IMR-90 (cell line): ENCODE measurements at places on chromosomes 12 and 14. TPM values are rescaled to one million over a fixed set of nuclear protein-coding genes. Genes with fewer than 3 reads are reported as not detected.

VSIG10 gene
- 10.0 and 17.5 TPM in 2 replicates for total RNA-seq

NAV3 gene
- total RNA-seq, result 98.3 and 106 TPM in 2 replicates

ADAM21 gene
- total RNA-seq, result 0.28 and 0.36 TPM in 2 replicates

- H3K36me3 ChIP-seq, result peaks cover 11% of the 10 kb centered on the region
- peak overlapping the region; percentile 70 for H3K27ac ChIP-seq
- H3K4me1 ChIP-seq, result no peaks in the 10 kb centered on the region
- DNase-seq, result peak; percentile 60
- no peaks in the 10 kb centered on the region for H3K27me3 ChIP-seq
Observed at GRCh38 chr12:109098183-109098604, 797 bp downstream of the UNG start.

DNA sequence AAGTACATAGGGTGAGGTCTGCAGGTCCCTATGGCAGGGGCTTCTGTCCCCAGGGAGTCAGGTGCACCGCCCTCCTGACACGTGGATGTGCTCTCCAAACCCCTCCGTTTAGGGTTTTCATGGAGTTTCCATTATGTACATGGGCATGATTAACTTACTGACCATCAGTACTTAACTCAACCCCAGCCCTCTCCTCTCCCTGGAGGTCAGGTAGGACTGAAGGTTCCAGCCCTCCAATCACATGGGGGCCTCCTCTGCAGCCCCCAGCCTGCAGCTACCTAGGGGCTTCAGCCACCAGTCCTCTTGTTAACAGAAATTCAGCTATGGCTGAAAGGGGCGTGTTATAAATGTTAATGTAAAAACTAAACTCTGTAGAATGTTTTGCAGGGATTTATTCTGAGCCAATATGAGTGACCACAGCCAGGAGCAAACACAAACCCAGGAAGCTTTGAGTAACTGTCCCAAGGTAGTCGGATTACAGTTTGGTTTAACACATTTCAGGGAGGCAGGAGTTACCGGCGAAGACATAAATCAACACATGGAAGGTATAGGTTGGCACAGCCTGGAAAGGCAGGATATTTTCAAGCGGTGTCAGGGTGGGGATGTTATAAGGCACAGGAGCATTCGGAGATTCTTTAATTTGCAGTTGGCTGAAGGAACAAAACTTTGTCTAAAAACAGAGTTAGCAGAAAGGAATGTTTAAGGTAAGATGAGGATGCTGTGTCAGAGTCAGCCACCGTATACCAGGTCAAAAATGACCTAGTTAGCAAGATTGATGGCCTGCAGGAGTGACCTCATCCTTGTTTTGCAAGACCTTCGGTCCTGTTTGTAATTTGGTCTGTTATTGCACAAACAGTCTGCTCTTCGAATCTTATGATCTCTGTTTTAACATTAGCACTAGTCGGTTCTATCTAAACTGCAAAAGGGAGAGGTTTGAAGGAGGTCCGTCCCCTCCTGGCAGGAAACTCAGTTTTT is 75.2 kb downstream of the TNFAIP2 start:
- peak overlapping the region; percentile 91; the same call in 1 of the 2 replicates for H3K27ac ChIP-seq
- H3K4me1 ChIP-seq, result peaks cover 10% of the 10 kb centered on the region
- DNase-seq, result peak; percentile 74
- H3K27me3 ChIP-seq, result peaks cover 11% of the 10 kb centered on the region
- H3K36me3 ChIP-seq, result no peaks in the 10 kb centered on the region

- H3K4me3 ChIP-seq, result no peak overlapping the region
- H3K27me3 ChIP-seq, result peaks cover 12% of the 10 kb centered on the region
- no peaks in the 10 kb centered on the region for H3K36me3 ChIP-seq
- no peaks in the 10 kb centered on the region for H3K4me1 ChIP-seq
Observed at GRCh38 chr14:57189070-57189469, 79.6 kb downstream of the EXOC5 start.

- no peak overlapping the region for H3K4me3 ChIP-seq
- H3K4me1 ChIP-seq, result peaks cover 10% of the 10 kb centered on the region; the same call in 1 of the 2 replicates
- no peak for DNase-seq
- H3K27me3 ChIP-seq, result peaks cover 2% of the 10 kb centered on the region; the same call in 1 of the 2 replicates
- no peaks in the 10 kb centered on the region for H3K36me3 ChIP-seq
- H3K27ac ChIP-seq, result no peak overlapping the region
Observed at GRCh38 chr14:32366256-32366879, 37.3 kb downstream of the AKAP6 start.

DNA sequence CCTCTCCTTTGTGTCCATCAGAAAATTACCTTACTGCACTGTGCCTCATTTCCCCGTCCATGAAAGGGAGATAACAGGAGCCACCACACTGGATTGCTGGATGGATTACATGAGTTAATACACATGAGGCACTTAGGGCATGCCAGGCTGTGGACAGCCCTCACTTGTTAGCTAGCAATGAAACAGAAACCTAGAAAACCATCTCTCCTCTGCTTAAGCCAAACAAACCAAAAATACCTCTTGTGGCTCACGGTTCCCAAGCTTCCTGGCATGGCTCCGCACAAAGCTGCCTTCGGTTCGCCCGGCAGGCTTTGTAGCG is 660 bp upstream of the HCFC2 start:
- peaks cover 2% of the 10 kb centered on the region for H3K4me1 ChIP-seq
- H3K4me3 ChIP-seq, result peak overlapping the region; percentile 89
- DNase-seq, result peak; percentile 61
- peaks cover 4% of the 10 kb centered on the region for H3K36me3 ChIP-seq
- peak overlapping the region; percentile 91 for H3K27ac ChIP-seq

GRCh38 chr12:16324272-16324671 is 23.2 kb upstream of the MGST1 start:
- H3K4me3 ChIP-seq, result no peak overlapping the region
- no peak for DNase-seq
- no peaks in the 10 kb centered on the region for H3K4me1 ChIP-seq
- H3K27ac ChIP-seq, result no peak overlapping the region

DNA sequence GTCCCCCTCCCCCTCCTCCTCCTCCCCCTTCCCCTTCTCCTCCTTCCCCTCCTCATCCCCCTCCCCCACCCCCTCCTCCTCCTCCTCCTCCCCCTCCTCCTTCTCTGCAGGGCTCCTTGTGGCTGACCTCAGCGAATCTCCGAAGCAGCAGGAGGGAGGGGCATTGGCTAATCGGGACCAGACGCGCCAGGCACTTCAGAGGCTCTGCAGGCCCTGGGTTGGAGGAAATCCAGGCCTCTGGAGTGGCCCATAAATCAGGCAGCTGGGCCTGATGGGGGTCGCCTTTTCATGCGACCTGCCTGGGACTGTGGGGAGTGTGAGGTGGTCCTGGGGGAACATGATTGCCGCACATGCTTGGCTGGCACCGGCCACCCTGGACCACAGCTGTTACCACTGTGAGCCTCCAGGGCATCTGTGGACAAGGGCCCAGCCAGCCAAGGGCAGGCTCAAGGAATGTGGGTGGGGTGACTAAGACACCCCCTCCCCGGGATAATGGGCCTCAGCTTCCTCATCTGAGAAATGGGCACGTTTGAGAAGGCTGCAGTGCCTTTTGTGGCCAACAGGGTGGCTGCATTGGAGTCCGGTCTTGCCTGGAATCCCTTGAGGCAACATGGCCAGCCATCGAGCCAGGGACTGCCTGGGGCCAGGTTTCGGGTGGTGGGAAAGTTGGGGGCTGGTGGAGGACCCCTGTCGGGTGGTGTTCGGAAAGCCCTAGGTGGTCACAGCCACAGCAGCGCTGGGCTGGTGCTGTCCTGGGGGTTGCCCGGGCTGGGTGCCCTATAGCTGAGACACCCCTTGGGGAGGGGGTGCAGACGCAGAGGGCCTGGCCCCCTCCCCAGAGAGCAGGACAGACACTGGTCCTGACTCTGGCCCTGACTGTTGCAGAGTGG is 12.0 kb downstream of the KIF26A start:
- no peak for DNase-seq
- no peaks in the 10 kb centered on the region for H3K4me1 ChIP-seq
- H3K4me3 ChIP-seq, result no peak overlapping the region
- H3K27ac ChIP-seq, result no peak overlapping the region

DNA sequence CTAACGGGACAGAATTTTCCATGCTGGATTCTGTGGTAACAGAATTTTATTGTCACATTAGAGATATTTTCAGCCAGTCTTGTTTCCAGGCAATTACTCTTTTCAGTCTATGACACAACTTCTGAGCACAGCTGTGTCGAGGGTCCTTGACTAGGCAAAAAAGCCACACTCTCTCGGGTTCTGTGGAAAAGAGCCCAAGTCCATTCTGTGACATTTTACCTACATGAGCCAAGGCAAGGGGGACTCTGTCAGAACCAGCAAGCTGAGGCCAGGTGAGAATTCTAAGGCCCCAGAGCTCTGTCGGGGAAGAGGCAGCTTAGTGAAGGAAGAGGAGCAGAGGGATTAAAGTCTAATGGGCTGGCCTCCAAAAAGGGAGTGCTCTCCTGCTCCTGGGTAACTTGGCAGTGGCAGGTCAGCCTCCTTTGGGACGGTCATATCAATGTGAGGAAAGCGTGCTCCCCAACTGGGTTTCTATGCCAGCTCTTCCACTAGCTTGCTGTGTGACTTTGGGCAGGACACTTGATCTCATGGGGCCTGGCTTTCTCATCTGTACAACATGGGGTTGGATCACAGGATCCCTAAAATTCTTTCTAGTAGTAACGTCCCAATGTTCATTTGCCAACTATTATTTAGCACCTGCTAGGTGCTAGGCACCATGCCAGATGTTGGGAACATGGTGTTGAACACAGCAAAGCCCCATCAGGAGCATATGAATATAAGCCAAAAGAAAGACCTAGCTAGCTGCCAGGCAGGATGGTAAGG is 16.0 kb upstream of the RIC8B start:
- peaks cover 2% of the 10 kb centered on the region for H3K27me3 ChIP-seq
- no peaks in the 10 kb centered on the region for H3K4me1 ChIP-seq

DNA sequence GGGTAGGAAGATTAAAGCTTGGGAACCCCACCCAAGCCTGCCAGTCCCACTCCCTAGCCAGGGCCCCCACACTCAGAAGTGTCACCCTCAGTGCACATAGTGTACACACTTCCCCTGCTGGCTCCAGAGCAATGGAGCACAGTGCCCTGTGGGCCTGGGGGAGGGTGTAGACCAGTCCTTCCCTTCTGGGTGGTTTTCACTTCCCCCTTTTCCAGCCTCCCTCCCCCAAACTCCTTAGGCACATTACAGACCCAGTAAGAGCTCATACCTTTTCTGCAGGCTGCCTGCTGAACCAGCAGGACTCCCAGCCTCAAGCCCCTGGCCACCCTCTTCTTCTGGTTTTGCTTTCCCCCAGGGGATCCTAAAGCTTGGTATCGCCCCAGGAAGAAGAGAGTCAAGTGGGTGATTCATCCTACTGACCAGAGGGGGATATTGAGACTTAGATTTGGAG is at the start of gene ZNF385A:
TSS of gene ZNF385A (minus strand) at position 143 of the 451 bp plus-strand sequence. CDS start 219 bp downstream, outside the sequence.
- H3K27me3 ChIP-seq, result no peaks in the 10 kb centered on the region
- H3K27ac ChIP-seq, result no peak within 1 kb of the TSS
- H3K4me3 ChIP-seq, result no peak within 1 kb of the TSS
- no peak for DNase-seq

DNA sequence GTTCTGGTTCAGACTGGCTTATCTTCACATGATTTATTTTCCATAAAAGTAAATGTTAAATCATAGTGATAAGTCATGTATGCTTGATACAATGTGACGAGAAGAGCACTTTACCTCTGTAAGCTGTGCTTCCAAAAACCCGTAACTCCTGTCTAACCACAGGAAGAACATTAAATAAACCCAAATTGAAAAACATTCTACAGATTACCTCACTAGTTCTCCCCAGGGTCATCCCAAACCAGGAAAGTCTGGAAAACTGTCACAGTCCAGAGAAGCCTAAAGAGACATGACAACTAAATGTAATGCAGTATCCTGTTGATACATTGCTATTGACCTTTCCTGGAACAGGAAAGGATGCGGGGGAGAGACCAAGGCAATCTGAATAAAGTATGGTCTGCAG is 32.5 kb upstream of the DUSP6 start:
- no peak overlapping the region for H3K4me3 ChIP-seq
- DNase-seq, result no peak
- no peaks in the 10 kb centered on the region for H3K27me3 ChIP-seq
- no peaks in the 10 kb centered on the region for H3K36me3 ChIP-seq

GRCh38 chr14:104794993-104795780 is at the start of gene AKT1:
Gene AKT1, minus strand, starts transcription at chr14:104795748. Its CDS starts 3,105 bp downstream, at chr14:104792643.
- peak within 1 kb of the TSS; percentile 80 for H3K4me3 ChIP-seq
- peaks cover 28% of the 10 kb centered on the region for H3K4me1 ChIP-seq
- no peak for DNase-seq
- no peaks in the 10 kb centered on the region for H3K27me3 ChIP-seq
- H3K27ac ChIP-seq, result peak within 1 kb of the TSS; percentile 83

DNA sequence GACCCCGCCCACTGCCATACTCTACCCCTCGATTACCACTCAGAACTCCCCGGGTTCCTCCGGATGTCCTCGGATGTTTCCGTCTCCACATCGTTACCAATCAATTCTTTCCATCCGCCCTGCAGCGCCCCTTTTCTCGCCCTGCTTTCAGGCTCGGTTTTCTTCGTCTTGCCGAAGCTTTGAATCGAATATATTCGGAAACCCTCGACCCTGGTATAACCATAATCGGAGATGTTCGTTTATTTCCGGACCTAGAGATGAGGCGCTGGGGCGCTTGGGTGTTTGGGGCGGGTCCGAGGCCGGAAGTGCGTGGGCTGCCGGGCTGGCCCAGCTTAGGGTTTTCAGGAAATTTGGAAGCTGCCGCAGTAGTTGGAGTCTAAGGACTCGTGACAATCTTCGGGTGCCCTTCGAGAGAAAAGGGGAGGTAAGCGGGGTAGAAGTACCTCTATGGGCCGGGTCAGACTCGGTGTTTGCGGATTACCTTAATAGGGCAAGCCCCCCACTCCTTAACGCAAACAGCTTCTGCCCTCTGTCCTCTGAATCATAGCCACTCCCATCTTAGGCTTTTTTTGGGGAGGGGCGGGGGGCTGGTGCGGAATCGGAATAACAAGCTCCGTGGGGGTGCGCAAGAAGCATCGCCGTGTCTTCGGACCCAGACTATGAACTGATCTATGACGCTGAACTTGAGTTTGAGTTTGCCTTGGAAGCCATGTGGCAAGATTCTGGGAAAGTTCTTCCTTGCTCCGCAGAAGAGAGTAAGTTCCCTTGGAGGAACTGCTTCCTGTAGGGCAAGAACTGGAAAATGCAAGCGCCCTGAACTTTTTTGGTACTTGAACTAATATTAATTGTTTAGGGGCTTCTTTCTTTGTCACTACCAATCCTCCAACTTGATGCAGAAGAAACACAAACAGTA is at the start of gene C14orf119:
TSS of gene C14orf119 (plus strand) at position 310 of the 913 bp plus-strand sequence. CDS start 2,154 bp downstream, outside the sequence.
- DNase-seq, result peak; percentile 99
- no peaks in the 10 kb centered on the region for H3K27me3 ChIP-seq
- H3K4me1 ChIP-seq, result peaks cover 3% of the 10 kb centered on the region; the same call in 1 of the 2 replicates
- peak within 1 kb of the TSS; percentile 67 for H3K4me3 ChIP-seq
- peaks cover 14% of the 10 kb centered on the region for H3K36me3 ChIP-seq
- peak within 1 kb of the TSS; percentile 97 for H3K27ac ChIP-seq

- no peaks in the 10 kb centered on the region for H3K36me3 ChIP-seq
- no peak overlapping the region for H3K4me3 ChIP-seq
- no peaks in the 10 kb centered on the region for H3K4me1 ChIP-seq
- DNase-seq, result peak; percentile 11
- no peak overlapping the region for H3K27ac ChIP-seq
- no peaks in the 10 kb centered on the region for H3K27me3 ChIP-seq
Observed at GRCh38 chr12:54723379-54724256, 75.5 kb upstream of the DCD start.

GRCh38 chr12:115960868-115961802 is 316.4 kb downstream of the MED13L start:
- H3K4me3 ChIP-seq, result no peak overlapping the region
- H3K36me3 ChIP-seq, result peaks cover 28% of the 10 kb centered on the region
- H3K27me3 ChIP-seq, result no peaks in the 10 kb centered on the region
- DNase-seq, result no peak
